ENCODE measurements at places on chromosomes 12 and 14. TPM values are rescaled to one million over a fixed set of nuclear protein-coding genes. Genes with fewer than 3 reads are reported as not detected.

The SERPINA9 gene
- not detected for total RNA-seq

The TAC3 gene
- 2.9 TPM for total RNA-seq

- H3K4me3 ChIP-seq, result peak overlapping the region; percentile 65
- peaks cover 6% of the 10 kb centered on the region for H3K27me3 ChIP-seq
- no peaks in the 10 kb centered on the region for H3K36me3 ChIP-seq
These were observed 92.0 kb downstream of the SCARB1 start for GRCh38 chr12:124771462-124772288.

GRCh38 chr12:67354322-67354721 is 85.2 kb downstream of the CAND1 start:
- H3K4me1 ChIP-seq, result peaks cover 28% of the 10 kb centered on the region
- no peak for DNase-seq
- H3K4me3 ChIP-seq, result no peak overlapping the region
- no peaks in the 10 kb centered on the region for H3K36me3 ChIP-seq

The TRHDE gene
- total RNA-seq, result 3.2 TPM

The TSPAN11 gene
- 52.3 TPM for total RNA-seq

The LMO3 gene
- 4.1 TPM for total RNA-seq

DNA sequence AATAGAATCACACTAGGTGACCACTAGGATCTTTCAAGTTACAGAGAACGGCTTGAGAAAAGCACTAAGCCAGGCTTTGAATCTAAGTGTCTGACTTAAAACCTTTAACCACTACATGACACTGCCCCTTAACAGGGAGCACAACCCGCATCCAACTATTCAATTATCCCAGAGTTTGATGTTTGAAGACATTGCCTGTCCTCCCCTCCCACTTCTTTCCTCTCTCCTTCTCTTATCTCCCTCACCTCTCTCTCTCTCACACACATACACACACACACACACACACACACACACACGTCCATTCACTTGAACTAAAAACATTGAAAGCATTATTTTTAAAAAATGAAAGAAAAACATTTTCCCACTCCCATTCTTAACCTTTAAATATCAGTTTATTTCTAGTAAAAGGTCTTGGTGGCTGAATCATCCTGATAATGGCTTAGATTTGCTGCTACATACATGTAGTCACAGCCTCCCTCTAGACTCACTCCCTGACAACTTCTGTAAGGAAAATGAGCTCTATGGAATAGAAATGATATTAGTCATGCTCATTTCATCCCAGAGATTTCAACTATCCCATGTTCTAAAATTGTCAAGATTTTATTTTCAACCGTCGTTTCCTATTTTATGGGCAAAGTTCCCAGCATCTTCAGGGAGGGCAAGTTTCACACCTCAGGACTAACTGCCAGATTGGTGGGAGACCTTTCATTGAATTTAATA is 53.5 kb upstream of the RAP1B start:
- no peak for DNase-seq
- no peaks in the 10 kb centered on the region for H3K4me1 ChIP-seq
- no peak overlapping the region for H3K4me3 ChIP-seq
- no peak overlapping the region for H3K27ac ChIP-seq

The DUSP6 gene
- total RNA-seq, result 43.0 TPM

- H3K4me1 ChIP-seq, result peaks cover 32% of the 10 kb centered on the region
- H3K36me3 ChIP-seq, result peaks cover 5% of the 10 kb centered on the region
- no peak for DNase-seq
These were observed 800 bp downstream of the PCNX4 start for GRCh38 chr14:60092526-60092920.

- no peaks in the 10 kb centered on the region for H3K27me3 ChIP-seq
- H3K36me3 ChIP-seq, result peaks cover 12% of the 10 kb centered on the region
- H3K4me1 ChIP-seq, result peaks cover 6% of the 10 kb centered on the region
- DNase-seq, result no peak
These were observed 22.4 kb downstream of the ANKRD9 start for GRCh38 chr14:102487204-102487577.

The SP1 gene
- 82.9 TPM for total RNA-seq

- H3K36me3 ChIP-seq, result no peaks in the 10 kb centered on the region
- DNase-seq, result no peak
- no peaks in the 10 kb centered on the region for H3K27me3 ChIP-seq
- H3K4me1 ChIP-seq, result no peaks in the 10 kb centered on the region
These were observed 404.0 kb upstream of the ATP2B1 start for GRCh38 chr12:90112666-90113065.

Measured in type B pancreatic cell (in vitro differentiated cells).